Left kidney (tissue), 8 donors: ENCODE measurements at places on chromosomes 4 and X. TPM values are rescaled to one million over a fixed set of nuclear protein-coding genes. Genes with fewer than 3 reads are reported as not detected.

The PRRG1 gene
- 21.8 TPM for polyA plus RNA-seq

The TRPC5OS gene
- 0.13 TPM for polyA plus RNA-seq

The SMIM43 gene
- 0.47 TPM for polyA plus RNA-seq

The SULT1B1 gene
- polyA plus RNA-seq = 0.73 TPM

The PNCK gene
- polyA plus RNA-seq = 7.5 TPM

The CT45A7 gene
- polyA plus RNA-seq = not detected

The TMEM128 gene
- polyA plus RNA-seq = 49.6 TPM

The TCEAL7 gene
- polyA plus RNA-seq = 37.6 TPM

The TEC gene
- polyA plus RNA-seq = 5.5 TPM

The GPRIN3 gene
- polyA plus RNA-seq = 8.6 TPM

The FGF13 gene
- polyA plus RNA-seq = 29.3 TPM

The NSUN7 gene
- polyA plus RNA-seq = 20.2 TPM

The ADH1A gene
- 2.3 TPM for polyA plus RNA-seq

DNA sequence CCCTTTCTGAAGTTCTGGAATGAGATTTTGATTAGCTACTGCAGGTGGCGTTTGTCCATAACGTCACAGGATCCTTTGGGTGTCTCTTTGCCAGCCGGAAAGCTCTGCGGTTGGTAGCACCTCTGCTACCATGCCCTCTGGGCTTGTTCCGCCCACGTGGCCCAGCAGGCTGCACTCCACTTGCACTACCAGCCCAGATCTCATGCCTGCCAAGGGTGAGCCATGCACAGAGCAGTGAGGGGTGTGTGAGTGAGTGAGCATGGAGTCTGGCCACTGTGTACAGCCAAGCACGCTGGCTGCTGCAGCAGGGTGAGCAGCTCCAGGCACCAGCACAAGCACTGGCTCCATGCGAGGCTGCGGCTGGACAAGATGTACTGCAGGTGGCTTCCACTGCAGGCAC lies 6.6 kb upstream of the HNRNPD start:
- no peak for DNase-seq

GRCh38 chrX:39903343-39903742 lies 194.4 kb downstream of the BCOR start:
- DNase-seq = no peak

- DNase-seq = no peak
Measured at GRCh38 chr4:83378419-83378818, 43.8 kb upstream of the HPSE start.

- DNase-seq = peak; percentile 49
Measured at GRCh38 chr4:168832763-168833575, 177.1 kb downstream of the CBR4 start.

- no peak for DNase-seq
Measured at GRCh38 chrX:9995855-9996339, 28.7 kb downstream of the CLDN34 start.

GRCh38 chrX:94288972-94289371 lies 615.0 kb downstream of the FAM133A start:
- DNase-seq = no peak

- no peak for DNase-seq
Measured at GRCh38 chr4:7621252-7622035, 186.7 kb upstream of the PSAPL1 start.

DNA sequence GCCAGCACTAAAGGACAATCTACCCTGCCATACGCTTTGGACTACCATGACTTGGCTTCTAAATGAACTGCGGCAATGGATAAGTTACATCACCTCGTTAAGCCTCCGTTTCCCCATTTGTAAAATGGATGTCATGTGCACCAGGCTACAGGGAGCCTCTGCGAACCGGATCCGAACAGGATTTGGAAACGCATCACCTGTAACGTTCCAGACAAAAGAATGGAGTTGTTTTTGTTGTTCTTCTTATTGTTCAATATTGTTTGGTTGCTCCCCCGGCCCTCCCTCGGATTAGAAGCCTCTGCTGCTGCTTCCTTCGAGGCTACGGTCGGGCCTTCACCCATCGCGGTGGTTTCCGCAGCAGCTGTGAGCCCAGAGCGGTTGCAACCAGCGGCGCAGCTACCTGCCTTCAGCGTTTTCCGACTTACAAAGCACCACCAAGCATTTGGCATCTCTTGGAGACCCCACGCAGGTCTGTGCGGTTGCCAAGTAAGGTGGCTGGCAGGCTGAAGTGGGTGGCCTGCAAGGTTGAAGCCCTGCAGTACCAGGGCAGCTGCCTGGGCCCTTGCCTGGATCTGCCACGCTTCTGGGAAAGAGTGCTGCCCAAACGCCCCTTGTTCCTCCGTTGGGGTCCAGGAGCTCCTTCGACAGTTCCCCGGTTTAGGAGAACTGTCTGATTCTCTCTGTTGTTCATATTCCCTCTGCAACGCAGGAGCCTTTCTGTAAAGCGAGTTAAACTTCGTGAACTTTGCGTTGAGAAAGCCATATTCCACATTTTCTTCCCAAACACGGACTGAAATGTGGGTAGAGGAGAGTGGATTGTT lies 7.1 kb downstream of the NKX3-2 start:
- DNase-seq = no peak

- DNase-seq = no peak
Measured at GRCh38 chr4:128525387-128525786, 237.8 kb upstream of the PGRMC2 start.

DNA sequence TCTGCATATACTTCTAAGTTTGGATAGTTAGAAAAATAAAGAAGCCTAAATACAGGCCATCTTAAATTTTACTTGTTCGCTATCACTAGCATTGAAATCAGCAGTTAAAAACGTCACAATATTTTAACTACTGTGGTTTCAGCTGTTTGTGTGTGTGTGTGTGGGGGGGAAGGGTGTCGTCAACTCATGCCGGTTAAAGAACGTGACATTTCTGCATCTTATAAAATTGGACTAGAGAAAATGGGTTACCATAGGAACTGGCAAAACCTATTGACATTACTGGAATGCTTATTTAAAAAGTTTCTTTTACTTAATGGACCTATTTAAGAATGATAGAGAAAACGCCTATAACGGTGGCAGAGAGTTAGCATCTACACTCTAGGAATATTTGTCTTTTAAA lies 1.2 kb upstream of the CNKSR2 start:
- no peak for DNase-seq

DNA sequence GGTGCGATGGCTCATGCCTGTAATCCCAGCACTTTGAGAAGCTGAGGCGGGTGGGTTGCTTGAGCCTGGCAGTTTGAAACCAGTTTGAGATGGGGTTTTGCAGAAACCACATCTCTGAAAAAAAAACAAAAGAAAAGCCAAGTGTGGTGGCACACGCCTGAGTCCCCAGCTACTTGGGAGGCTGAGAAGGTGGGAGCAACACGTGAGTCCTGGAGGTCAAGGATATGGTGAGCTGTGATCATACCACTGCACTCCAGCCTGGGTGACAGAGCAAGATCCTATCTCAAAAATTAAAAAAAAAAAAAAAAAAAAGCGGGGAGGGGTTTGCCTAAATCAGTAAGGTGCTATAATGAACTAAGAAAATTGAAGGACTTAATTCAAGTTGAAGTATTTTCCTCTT lies 58.2 kb upstream of the TBC1D14 start:
- no peak for DNase-seq

DNA sequence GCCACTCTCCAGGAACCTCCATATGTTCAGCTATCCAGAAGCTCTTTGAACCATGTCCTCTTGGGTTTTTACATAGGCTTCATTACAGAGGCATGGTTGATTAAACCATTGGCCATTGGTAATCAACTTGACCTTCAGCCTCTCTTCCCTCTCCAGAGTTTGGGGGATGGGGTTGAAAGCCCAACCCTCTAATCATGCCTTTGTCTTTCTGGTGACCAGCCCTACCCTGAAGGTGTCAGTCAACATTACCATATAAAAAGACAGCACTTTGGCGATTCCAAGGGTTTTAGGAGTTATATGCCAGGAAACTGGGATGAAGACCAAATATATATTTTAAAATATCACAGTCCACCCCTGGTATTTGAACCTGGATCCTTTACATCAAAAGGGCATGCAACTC lies 222.5 kb downstream of the CHIC1 start:
- no peak for DNase-seq

GRCh38 chrX:155246748-155247147 lies 17.5 kb downstream of the RAB39B start:
- no peak for DNase-seq

DNA sequence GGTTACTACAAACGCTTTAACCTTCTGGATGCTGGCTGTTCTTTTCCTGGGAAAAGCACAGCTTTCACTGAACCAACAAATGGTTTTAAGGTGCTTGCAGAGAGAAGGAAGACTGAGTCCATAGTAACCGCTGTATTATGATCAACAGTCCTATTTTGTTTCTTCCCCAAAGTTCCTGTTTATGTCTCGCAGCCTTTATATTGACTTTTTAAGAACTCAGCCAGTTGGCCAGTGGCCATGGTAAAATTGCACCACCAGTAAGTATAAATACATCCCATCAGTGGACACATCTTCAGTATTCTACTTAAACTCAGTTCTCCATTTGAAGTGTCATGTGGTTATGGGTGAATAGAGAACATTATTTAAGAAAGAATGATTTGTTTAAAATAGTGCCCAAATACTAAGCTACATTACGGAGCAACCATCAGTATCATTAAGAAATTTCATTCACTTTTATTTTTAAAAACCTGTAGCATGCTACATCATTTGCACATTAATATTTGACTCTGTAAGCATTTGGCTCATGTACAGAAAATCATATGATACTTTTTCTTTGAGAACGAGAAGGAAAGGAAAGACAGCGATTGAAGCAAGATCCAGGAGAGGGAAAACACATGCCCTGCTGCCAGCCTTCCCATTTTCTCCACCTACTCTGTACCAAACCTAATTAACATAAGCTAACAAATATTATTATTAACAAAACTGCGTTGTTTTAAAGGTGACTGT lies 287.0 kb downstream of the ARHGAP24 start:
- no peak for DNase-seq

- no peak for DNase-seq
Measured at GRCh38 chr4:150289881-150290280, 211.6 kb downstream of the DCLK2 start.

GRCh38 chrX:110304371-110304770 lies 13.5 kb downstream of the AMMECR1 start:
- no peak for DNase-seq

GRCh38 chr4:161143375-161143774 lies 1020.4 kb downstream of the FSTL5 start:
- DNase-seq = no peak

DNA sequence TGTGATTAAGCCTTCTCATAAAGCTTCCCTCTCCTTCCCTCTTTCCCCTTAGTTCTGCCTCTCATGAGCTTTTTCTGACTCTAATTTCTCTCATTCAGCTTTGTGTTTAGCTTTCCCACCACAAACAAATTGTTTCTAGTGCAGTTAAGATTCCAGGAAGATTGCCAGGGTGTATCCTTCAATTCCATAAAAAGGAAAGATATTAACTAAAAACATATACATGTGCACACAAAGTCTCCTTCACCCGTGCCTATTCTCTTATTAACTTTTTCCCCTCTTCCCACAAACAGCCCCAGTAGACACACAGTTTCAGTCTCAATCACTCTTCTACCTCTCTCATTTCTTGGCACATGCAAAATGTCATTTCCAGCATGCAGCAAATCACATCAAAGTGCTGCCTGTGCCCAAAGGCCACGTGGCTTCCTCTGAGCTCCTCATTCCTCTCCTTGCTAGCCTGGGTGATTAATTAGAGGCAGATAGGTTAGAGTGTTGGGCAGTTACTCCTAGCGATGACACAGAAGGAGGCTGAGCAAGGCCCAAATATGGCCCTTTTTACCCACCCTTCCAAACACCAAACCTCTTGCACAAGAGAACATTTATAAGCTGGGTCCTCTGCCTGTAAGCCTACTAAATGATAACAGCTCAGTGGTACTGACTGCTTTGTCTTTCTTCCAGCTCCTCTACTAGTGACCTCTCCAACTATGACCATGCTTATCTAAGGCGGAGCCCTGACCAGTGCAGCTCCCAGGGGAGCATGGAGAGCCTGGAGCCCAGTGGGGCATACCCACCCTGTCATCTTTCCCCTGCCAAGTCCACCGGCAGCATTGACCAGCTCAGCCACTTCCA lies 159.6 kb downstream of the SOWAHB start:
- DNase-seq = no peak

- DNase-seq = no peak
Measured at GRCh38 chr4:168380290-168380689, 61.7 kb upstream of the DDX60 start.

GRCh38 chrX:1516596-1517104 lies 20.3 kb downstream of the P2RY8 start:
- no peak for DNase-seq

DNA sequence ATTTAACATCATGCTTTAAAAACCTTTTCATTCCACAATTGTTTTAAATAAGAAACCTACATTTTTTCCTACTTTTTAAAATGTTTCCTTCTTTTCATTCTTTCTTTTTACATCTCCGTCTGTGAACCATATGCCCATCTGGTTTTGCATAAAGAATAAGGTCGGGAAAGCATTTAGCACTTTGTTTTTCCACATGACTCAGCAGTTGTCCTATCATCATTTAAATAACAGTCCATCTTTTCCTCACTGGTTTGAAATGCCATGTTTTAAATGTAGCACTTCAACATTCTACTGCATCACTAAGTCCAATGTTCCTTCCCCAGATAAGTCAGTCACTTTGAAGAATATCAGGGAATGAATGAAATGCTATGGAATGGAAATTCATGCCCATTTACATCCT lies 128.4 kb downstream of the SH3RF1 start:
- no peak for DNase-seq

DNA sequence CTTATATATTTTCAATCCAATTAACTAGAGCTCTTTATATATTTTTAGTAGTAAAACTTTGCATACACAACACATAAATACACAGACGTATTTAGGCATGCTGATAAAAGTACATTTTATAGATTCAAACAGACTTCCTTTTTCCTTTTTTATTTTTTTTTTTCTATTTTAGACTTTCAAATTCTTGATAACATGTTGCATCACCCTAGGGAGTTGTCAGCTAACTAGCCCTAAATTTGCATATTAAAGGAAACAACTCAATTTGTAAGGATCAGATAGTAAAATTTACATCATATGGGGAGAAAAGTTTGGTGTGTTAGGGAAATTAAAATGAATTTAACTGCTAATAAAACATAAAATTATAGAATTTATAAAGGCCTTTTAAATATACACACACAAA lies 47.4 kb upstream of the APOOL start:
- no peak for DNase-seq

- DNase-seq = no peak
Measured at GRCh38 chr4:181677621-181678020, 565.6 kb upstream of the TENM3 start.

DNA sequence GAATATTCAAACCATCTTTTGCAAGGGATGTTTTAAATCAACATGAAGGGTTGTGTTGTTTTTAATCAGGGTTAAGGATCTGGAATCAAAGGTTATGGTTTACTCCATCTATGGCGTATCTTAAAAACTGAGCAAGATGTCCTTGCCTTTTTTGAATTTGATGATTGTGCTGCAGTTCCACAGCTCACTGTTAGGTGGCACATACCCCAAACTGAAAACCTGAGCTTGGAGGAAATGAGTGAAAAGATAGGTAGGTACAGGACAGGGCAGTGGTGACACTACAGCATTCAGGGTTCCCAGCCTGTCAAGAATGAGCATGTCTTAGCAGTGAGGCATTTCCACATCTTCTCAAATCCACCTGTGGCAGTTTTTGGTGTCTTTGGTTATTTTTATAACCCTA lies 13.1 kb upstream of the EOLA1 start:
- DNase-seq = no peak

GRCh38 chr4:184385705-184386141 lies 88.6 kb downstream of the IRF2 start:
- DNase-seq = no peak

- peak; percentile 5 for DNase-seq
Measured at GRCh38 chrX:15301924-15302323, 13.5 kb downstream of the ASB11 start.

GRCh38 chr4:12140864-12141263 lies 712.2 kb upstream of the HS3ST1 start:
- no peak for DNase-seq
